Activated B cell treated with CpG ODN at 0.5 μM for 24 hours (primary cell): ENCODE measurements at places on chromosomes 2 and 18. TPM values are rescaled to one million over a fixed set of nuclear protein-coding genes. Genes with fewer than 3 reads are reported as not detected.

The SNORC gene
- 0.88 and 2.1 TPM in 2 replicates for total RNA-seq

DNA sequence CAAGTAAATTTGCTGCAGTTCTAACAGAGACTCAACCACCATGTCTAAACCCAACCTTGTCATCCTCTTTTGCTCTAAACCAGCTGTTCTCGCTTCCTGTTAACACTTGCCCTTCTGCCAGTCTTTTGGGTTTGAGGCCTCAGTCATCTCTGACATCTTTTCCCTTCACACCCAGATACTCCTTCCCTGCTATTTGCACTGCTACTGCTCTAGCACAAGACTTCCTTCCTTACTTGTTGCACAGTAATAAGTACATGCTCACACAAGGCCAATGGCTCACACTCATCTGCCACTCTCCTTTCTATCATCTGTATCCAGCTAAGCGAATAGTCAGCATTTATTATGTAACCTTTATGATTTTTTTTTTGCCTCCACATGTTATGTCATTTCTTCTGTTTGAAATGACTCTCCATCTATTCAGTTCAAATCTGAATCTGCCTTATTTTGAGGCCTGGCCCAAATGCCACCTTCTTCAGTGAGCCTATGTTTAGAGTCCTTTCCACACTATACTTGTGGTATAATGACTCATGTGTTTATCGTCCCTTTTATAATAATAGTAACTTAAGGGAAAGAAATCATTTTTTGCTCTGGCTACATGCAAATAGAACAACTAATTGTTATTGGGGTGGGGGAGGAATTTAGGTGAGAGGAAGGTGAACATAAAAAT is 22.5 kb upstream of the CDKL4 start:
- peak overlapping the region; percentile 85 for H3K27ac ChIP-seq

The GAL3ST2 gene
- total RNA-seq: 0.15 TPM in 1 of 2 replicates, not detected in the other

GRCh38 chr2:65551528-65551927 is 119.1 kb upstream of the SPRED2 start:
- DNase-seq: no peak
- H3K36me3 ChIP-seq: no peaks in the 10 kb centered on the region
- H3K4me3 ChIP-seq: no peak overlapping the region
- no peak overlapping the region for H3K27ac ChIP-seq
- H3K4me1 ChIP-seq: peaks cover 27% of the 10 kb centered on the region

The RGPD4 gene
- total RNA-seq: 0.07 TPM in 1 of 2 replicates, not detected in the other

- no peaks in the 10 kb centered on the region for H3K36me3 ChIP-seq
- no peaks in the 10 kb centered on the region for H3K4me1 ChIP-seq
- no peak overlapping the region for H3K27ac ChIP-seq
- no peak overlapping the region for H3K4me3 ChIP-seq
Observed at GRCh38 chr2:41399437-41400087, 648.3 kb upstream of the PKDCC start.

- no peaks in the 10 kb centered on the region for H3K36me3 ChIP-seq
- H3K4me3 ChIP-seq: no peak overlapping the region
- DNase-seq: no peak
- H3K4me1 ChIP-seq: no peaks in the 10 kb centered on the region
- H3K27me3 ChIP-seq: peaks cover 11% of the 10 kb centered on the region
Observed at GRCh38 chr2:118459426-118459825, 371.2 kb downstream of the INSIG2 start.

The CAD gene
- 55.9 and 64.1 TPM in 2 replicates for total RNA-seq

The CMPK2 gene
- total RNA-seq: 1.2 and 1.9 TPM in 2 replicates

- H3K4me1 ChIP-seq: peaks cover 62% of the 10 kb centered on the region
- H3K27ac ChIP-seq: peak overlapping the region; percentile 82
- no peak for DNase-seq
- peak overlapping the region; percentile 46 for H3K4me3 ChIP-seq
Observed at GRCh38 chr2:11744631-11745394, 1.6 kb upstream of the LPIN1 start.

DNA sequence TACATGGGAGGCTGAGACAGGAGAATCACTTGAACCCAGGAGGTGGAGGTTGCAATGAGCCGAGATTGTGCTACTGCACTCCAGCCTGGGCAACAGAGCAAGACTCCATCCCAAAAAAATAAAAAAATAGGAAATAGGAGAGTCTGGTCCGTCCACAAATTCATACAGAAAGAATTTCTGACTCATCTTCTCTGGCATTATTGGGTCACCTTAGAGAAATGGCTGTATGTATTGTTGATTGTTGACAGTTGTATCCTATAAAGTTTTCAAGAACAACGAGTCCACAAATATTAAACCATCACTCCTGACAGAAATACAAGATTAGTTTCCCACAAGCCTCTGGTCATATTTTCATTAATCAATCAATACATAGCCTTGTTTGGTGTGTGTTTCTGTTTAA is 20.4 kb downstream of the RBM43 start:
- no peaks in the 10 kb centered on the region for H3K4me1 ChIP-seq
- peaks cover 6% of the 10 kb centered on the region for H3K27me3 ChIP-seq
- H3K4me3 ChIP-seq: no peak overlapping the region
- DNase-seq: no peak
- H3K27ac ChIP-seq: no peak overlapping the region

DNA sequence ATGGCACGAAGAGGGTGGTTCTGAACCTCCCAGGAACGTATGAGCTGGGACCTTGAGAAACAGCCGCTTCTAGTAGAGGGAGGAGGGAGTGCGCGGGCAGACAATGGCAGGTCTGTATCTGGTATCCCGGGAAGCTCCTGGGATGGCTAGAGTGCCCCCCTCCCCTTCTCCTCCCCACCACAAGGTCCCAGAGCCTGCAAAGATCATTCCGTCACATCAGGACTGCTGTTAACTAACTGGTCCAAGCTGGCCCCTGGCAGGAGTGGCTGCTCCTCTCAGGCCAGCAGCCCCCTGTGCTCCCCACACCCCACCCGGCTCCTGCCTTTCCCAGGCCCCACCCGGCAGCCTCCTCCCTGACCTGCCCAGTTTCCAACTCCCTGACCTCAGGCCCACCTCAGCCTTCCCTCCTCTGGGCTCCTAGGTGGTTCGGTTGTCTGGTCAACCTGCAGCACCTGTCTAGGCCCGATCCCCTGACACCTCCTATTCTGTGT is 75.0 kb downstream of the TPO start:
- DNase-seq: no peak
- no peak overlapping the region for H3K27ac ChIP-seq
- no peaks in the 10 kb centered on the region for H3K27me3 ChIP-seq
- no peaks in the 10 kb centered on the region for H3K36me3 ChIP-seq

DNA sequence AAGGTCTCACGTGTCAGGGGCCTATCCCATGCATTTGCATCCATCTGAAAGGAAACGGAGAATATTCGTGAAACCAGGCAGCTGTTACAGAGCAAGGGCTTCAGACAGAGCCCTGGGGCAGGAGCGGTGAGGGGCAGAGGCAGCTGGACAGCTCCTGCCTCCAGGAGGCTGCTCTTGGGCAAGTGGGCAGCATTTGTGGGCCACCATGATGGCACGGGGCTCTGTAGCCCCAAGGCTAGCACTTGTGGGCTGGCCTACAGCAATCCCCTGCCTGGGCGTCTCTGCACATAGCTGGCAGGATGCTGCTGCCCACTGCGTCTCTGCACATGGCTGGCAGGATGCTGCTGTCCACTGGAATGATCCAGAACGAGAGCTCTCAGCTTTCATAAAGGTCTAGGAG is 52.8 kb upstream of the PTMA start:
- H3K27ac ChIP-seq: no peak overlapping the region
- H3K27me3 ChIP-seq: no peaks in the 10 kb centered on the region
- no peaks in the 10 kb centered on the region for H3K36me3 ChIP-seq
- no peak overlapping the region for H3K4me3 ChIP-seq

DNA sequence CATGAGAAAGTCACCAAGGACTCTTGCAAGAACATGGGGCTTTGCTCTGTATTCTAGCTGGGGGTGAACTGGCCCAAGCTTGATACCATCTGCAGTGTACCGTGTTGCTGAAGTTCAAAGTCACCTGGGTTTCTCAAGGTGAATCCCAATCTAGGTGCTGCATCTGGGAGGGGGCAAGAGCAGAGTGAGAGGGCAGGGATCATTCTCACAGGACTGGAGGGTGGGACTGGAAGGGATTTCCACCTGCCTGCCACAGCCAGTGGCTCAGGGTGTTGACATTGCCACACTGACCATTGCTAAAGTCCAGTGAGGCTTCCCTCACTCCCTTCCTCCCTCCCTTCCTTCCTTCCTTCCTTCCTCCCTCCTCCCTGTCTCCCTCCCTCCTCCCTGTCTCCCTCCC is 98.7 kb downstream of the MYCN start:
- no peak overlapping the region for H3K27ac ChIP-seq
- H3K36me3 ChIP-seq: no peaks in the 10 kb centered on the region
- H3K4me3 ChIP-seq: no peak overlapping the region
- H3K27me3 ChIP-seq: peaks cover 7% of the 10 kb centered on the region
- H3K4me1 ChIP-seq: no peaks in the 10 kb centered on the region
- no peak for DNase-seq

DNA sequence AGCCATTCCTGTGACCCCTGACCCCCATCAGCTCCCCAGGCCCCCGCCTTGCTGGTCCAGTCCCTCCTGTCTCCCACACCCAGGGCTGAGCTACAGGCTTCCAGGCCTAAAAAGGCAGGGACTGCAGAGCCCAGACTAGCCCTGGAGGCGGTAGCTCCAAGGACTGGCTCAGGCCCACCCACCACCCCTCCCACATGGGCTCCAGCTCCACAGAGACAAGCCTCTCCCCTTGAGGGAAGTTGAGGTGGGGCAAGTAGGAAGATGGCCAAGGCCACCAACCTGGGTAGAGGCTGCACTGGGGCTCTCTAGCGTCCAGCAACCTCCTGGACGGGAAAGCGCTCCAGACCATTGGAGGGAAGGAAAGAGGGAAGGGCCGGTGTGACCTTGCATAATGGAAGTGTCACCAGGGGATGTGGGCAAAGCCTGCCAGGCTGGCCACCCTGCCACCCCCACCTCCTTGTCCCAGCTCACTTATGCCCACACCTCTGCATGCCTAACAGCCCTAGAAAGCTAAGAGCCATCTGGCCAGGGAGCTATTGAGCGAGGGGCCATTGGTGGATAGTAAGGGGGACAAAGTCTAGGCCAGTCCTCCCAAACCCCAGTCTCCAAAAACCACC is 63.1 kb downstream of the TNS1 start:
- H3K4me3 ChIP-seq: no peak overlapping the region
- DNase-seq: no peak
- peaks cover 18% of the 10 kb centered on the region for H3K27me3 ChIP-seq
- H3K36me3 ChIP-seq: no peaks in the 10 kb centered on the region
- H3K27ac ChIP-seq: no peak overlapping the region
- peaks cover 2% of the 10 kb centered on the region for H3K4me1 ChIP-seq

The PPIG gene
- total RNA-seq: 68.0 and 69.8 TPM in 2 replicates

GRCh38 chr2:232085826-232086425 is 124.4 kb downstream of the DIS3L2 start:
- no peak for DNase-seq
- peaks cover 2% of the 10 kb centered on the region for H3K4me1 ChIP-seq
- H3K27me3 ChIP-seq: no peaks in the 10 kb centered on the region
- no peak overlapping the region for H3K4me3 ChIP-seq
- peaks cover 41% of the 10 kb centered on the region for H3K36me3 ChIP-seq

The PIEZO2 gene
- total RNA-seq: not detected in 2 replicates

The CGREF1 gene
- 0.17 and 0.31 TPM in 2 replicates for total RNA-seq

The MBOAT2 gene
- 0.69 and 1.7 TPM in 2 replicates for total RNA-seq

GRCh38 chr2:37326285-37326684 is 1.7 kb upstream of the PRKD3 start:
- DNase-seq: no peak
- H3K4me1 ChIP-seq: peaks cover 31% of the 10 kb centered on the region
- peak overlapping the region; percentile 45 for H3K4me3 ChIP-seq
- no peak overlapping the region for H3K27ac ChIP-seq

DNA sequence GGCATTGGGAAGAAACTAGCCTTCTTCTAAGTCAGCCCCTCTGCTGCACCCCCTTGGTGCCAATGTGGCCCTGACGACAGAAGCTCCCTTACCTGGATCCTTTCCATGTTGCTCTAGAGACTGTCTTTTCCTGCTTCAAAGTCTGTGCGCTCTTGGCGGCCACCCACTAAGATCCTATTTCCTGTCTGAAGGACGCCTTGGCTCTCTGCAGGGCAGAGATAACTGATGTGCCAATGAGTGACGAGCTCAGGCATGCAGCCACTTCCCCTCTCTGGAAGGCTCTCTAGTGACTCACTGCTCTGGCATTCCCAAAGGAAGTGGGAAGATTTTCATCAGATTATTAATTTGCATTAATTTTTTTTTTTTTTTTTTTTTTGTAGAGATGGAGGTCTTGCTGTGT is 273.5 kb downstream of the CDH20 start:
- peaks cover 2% of the 10 kb centered on the region for H3K27me3 ChIP-seq
- no peak overlapping the region for H3K4me3 ChIP-seq
- H3K4me1 ChIP-seq: no peaks in the 10 kb centered on the region
- no peaks in the 10 kb centered on the region for H3K36me3 ChIP-seq

DNA sequence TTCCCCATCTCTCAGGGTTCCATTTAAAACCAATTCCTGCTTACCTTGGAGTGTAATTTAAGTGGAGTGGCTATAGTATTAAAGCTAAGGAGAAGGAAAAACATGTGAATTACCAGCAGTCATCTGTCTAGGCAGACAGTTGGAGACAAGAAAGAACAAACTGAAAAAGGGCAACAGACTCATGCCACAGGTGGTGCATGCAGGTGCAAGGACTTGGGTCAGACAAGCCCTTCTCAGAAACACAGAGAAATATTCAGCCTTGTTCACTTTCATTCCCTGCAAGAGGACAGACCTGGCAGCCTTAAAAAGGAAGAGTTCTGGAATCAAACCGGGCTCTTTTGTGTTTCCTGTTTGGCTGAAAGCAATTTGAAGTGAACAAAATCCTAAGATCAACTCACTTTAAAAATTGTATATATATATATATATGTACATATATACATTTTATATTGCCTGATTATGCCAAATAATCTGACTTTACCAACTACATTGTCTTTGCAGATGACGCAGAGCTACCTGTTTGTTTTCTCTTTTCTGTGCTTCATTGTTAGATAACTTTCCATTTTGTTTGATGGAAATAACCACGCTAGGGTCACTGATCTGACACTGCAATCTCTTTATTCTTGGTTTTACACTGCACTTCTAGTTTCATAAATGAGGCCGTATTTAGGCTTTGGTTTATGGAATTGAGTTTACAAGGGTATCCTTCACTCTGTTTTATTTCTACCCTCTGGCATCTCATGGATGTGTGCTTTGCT is 35.1 kb upstream of the VPS54 start:
- no peak overlapping the region for H3K4me3 ChIP-seq
- no peaks in the 10 kb centered on the region for H3K36me3 ChIP-seq
- H3K27me3 ChIP-seq: no peaks in the 10 kb centered on the region
- no peak for DNase-seq
- H3K4me1 ChIP-seq: peaks cover 24% of the 10 kb centered on the region
- no peak overlapping the region for H3K27ac ChIP-seq

- peaks cover 8% of the 10 kb centered on the region for H3K4me1 ChIP-seq
- no peaks in the 10 kb centered on the region for H3K27me3 ChIP-seq
- H3K36me3 ChIP-seq: peaks cover 6% of the 10 kb centered on the region
- no peak overlapping the region for H3K4me3 ChIP-seq
Observed at GRCh38 chr2:38709567-38710194, 41.5 kb downstream of the SRSF7 start.

DNA sequence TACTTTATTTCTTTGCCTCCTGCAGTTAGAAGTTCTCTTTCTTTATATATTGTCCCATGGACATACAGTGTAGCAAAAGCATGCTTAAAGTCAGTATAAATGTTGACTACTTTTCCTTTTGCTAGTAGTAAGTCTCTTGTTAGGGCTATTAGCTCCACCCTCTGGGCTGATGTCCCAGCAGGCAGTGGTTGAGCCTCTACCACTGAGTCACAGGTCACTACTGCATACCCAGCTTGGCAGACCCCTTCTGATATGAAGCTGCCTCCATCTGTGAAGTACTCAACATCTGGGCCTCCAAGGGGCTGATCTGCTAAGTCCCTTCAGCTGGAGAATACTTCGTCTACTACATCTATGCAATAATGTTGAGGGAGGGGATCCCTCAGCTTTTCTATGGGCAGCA is 61.0 kb upstream of the SLC35G4 start:
- peaks cover 2% of the 10 kb centered on the region for H3K27me3 ChIP-seq
- no peak overlapping the region for H3K4me3 ChIP-seq
- H3K4me1 ChIP-seq: peaks cover 3% of the 10 kb centered on the region
- no peak overlapping the region for H3K27ac ChIP-seq
- no peaks in the 10 kb centered on the region for H3K36me3 ChIP-seq
